ENCODE measurements at places on chromosomes 12 and 14.
A peak's percentile ranks its signal among the peaks of the same experiment; 100 is the strongest.

- no peak for DNase-seq
Observed at GRCh38 chr14:30620178-30620577, 1.9 kb upstream of the SCFD1 start.

- DNase-seq = no peak
Observed at GRCh38 chr14:101035466-101036225, 132.1 kb upstream of the RTL1 start.

GRCh38 chr14:80390906-80391305 is 179.6 kb upstream of the DIO2 start:
- DNase-seq = no peak

GRCh38 chr14:87888136-87888999 is 104.6 kb downstream of the GALC start:
- DNase-seq = peak; percentile 29

GRCh38 chr14:51834240-51834639 is 26.2 kb upstream of the GNG2 start:
- DNase-seq = no peak

DNA sequence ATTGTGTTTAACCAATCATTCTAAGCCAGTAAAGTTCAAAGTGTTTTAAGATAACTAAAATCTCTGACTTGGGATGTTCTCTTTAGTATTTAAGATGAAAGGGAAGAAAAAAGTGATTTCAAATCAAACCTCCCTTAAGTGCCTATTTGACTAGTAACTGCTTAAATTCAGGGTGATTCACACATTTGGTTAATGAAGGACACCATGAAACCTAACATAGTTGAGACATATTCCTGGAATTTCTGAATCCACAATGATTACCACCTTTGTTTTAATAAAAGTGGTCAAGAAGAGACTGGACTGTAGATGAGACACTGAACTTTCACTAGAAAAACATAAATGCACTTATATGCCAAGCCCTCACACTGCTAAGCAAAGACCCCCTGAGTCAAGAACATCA is 138.7 kb downstream of the MED13L start:
- DNase-seq = no peak

GRCh38 chr12:88419794-88420193 is 160.5 kb downstream of the KITLG start:
- DNase-seq = no peak

DNA sequence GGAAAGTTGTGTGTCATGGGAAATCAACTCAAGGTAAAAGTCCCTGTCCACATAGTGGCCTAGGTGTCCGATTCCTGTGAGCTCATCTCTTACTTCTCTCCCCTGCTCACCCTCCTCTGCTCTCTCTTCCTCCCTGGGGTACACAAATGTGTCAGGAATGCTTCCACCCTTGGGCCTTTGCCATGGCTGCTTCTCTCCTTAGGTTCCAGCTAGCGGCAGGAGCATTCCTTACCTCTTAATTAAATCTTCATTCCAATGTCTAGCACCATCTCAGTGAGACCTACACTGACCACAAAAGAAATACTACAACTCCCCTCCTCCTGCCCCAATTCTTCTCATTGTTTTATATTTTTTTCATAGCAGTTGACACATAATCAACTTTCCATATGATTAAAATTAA is 298.6 kb downstream of the PDZRN4 start:
- DNase-seq = no peak

GRCh38 chr12:30840715-30841114 is 85.8 kb upstream of the TSPAN11 start:
- DNase-seq = no peak

- DNase-seq = no peak
Observed at GRCh38 chr12:78204926-78205325, 374.2 kb downstream of the NAV3 start.

DNA sequence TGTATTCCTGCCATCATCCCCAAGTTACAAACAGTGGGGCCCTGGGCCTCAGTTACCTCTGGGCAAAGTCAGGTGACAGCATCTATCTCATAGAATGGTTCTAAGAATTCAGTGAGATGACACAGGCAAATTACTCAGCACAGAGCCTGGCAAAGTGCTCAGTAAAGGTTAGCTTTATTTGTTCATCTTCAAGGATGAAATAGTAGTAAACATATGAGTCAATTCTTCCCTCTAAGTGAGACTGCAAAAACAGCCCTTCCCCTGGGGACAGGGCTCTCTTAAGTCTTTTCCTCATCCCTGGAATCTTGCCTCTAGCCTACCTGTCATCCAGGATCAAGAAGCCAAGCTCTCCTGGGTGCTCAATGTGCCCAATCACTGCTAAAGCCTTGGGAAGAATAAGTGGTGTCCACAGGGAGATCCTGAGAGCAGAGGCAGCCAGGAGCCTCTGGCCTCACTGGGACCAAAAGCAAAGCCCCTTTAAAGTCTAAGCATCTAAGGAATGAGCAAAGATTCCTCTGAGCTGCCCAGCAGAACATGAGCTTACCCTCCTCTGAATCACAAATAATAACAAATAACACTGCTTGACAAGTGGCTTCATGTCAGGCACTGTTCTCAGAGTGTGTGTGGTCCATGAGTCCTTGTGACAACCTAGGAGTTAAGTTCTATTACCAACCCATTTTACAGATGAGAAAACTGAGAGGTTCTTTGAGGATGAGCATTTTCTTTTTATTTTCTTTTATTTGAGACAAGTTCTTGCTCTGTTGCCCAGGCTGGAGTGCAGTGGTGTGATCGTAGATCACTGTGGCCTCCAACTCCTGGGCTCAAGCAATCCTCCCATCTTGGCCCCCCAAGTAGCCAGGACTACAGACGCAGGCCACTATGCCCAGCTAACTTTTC is 12.1 kb downstream of the NUAK1 start:
- DNase-seq = no peak

DNA sequence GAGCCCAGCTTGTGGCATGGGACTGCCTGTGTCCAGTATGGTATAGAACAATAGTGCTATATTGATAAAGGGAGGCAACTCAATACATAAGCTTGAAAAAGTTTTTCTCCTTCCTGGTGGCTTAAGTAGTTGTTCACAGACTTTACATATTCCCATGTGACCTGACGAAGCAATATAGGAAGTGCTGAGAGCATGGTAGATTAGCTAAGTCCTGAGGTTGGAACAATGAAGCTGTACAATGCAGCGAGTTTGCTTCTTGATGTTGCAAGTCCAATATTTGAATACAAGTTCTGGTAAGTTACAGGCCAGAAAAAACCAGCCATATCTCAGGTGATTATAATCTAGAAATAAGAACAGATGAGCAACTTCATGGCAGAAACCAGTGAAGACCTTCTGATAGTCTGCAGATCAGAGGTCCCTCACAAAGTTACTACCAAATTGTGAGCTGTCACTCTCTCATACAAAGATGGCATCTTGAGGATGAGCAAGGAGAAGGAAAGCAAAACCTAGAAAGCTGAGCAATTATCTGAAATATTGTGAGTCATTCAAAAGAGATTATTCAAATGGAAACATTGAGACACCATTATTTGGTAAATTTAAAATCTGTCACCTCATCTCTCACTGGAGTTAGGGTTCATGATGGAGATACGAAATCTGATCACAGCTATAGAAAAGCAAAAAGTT is 72.9 kb upstream of the BTG1 start:
- no peak for DNase-seq

DNA sequence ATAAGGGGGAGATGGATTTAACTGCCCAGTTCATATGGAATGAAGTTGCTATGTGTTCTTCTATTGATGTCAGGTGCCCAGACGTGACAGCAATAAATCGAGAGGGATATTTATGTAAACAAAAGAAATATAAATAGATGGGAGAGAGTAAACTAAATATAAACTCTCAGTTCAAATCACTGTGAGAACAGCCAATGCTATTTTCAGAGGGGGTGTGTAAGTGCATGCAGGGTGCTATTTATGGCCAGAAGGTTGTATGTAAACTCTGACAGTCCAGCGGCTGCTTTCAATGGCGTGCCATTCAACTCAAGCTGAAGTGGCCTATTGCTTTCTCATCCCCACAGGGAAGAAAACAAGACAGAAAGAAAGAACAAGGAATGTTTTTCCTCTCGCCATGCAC is 127.2 kb downstream of the KCNA5 start:
- no peak for DNase-seq

DNA sequence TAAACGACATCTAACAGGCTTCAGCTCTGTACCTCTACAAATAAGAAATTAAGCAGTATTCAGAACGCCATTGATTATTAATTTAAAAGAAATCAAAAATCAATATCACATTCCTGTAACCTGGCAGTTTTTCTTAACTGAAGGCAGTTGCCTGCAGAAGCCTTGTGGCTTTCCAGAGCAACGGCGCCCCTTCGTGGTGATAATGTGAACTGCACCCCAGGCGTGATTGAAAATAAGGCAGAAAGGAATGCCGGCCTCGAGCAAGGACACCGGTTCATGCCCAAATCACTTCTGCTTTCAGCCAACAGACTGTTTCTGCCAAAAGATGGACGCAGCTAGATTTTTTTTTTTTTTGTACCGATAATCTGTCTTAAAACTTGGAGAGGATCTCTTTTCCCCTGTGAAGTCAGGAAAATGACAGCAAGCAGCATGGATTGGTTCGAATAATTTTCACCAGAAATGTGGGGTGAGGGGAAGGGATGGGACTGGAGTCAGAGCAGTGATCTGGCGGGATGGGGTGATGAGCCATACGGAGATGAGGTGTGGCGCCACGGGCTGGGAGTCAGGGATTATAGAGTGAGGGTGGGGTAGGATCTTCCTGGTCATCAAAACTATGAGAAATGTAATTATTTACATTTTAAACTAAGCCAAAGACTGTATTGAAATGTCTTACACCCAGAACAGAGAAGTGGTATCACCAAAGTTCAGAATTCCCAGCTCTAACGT is 473.0 kb downstream of the DPF3 start:
- DNase-seq = peak; percentile 80

GRCh38 chr12:57817261-57817989 is 1.1 kb downstream of the AVIL start:
- no peak for DNase-seq

- DNase-seq = no peak
Observed at GRCh38 chr14:65817011-65817410, 404.5 kb downstream of the FUT8 start.

GRCh38 chr14:100568998-100569733 is 18.1 kb downstream of the BEGAIN start:
- no peak for DNase-seq

DNA sequence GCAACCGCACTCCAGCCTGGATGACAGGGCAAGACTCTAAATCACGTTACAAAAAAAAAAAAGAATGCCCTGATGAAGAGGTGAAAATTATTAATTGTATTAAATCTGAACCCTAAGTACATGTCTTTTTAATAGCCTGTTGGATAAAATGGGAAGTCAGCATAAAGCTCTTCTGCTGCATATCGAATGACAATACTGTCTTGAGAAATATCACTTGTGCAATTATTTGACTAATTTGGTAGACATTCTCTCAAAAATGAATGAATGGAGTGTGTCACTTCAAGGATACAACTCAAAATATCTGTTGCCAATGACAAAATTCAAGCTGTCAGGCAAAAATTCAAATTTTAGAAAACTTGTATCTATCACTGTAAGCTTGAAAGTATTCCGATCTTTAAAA is 38.9 kb downstream of the DNAI7 start:
- no peak for DNase-seq

- DNase-seq = no peak
Observed at GRCh38 chr12:113891167-113891692, 74.9 kb downstream of the RBM19 start.

- DNase-seq = no peak
Observed at GRCh38 chr12:30974746-30975500, 48.4 kb downstream of the TSPAN11 start.

DNA sequence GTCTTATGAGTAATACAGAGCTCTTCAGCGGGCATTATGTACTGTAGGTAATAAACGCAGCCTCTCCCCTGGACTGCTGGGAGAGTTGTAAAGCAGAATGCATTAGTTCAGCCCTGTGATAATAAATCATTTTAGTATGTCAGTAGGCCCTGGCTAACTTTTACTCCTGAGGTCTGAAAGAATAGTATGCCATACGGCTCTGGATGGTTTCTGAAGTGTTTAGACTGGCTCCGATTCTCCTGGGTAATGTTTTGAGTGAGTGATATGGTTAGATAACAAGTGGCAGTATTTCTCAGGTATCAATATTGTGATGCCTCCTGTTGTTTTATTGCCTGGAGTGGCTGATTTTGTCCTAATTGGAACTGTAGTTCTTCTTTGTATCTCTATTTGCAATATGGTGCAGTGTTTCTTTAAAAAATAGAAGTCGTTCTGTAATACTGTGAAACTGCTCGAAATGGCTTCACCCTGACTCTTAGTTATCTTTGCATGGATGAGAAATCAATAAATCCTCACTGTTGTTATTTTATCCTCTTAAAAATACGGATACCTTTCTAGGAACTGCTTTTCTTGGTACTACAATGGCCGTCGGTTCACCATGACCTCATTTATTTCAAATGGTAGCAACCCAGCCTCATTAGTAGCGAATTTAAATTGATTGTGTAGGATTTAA is 100.2 kb downstream of the PDZRN4 start:
- no peak for DNase-seq

GRCh38 chr12:62813031-62813829 is 121.7 kb downstream of the PPM1H start:
- DNase-seq = peak; percentile 41

DNA sequence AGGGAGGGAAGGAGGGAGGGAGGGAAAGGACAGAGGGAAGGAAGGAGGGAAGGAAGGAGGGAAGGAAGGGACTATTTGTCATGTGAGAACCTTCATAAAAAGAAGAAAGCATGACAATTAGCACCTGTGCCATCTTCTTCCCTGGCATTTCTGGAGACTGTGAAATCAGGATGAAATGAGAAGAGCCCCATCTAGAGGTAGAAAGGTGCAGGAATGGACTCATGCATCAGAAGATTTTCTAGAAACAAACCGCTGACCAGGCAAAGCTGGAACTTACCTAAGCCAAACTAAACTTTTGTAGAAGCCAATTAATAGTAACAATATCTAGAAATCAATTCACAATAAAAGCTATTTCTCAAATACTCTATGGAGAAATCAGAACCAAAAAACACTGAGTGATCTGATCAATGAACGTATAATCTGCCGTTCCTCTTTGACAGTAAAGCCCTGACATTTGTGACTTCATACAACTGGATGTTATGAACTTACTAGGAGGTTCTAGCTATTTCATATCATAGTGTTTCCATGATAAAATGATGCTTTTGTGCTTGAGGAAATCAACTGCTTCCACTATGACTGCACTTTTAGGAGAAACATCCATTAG is 24.4 kb upstream of the CRACR2A start:
- DNase-seq = peak; percentile 40

GRCh38 chr14:25017562-25017961 is 32.4 kb downstream of the STXBP6 start:
- no peak for DNase-seq

GRCh38 chr12:99138393-99138792 is 493.3 kb downstream of the APAF1 start:
- DNase-seq = no peak

DNA sequence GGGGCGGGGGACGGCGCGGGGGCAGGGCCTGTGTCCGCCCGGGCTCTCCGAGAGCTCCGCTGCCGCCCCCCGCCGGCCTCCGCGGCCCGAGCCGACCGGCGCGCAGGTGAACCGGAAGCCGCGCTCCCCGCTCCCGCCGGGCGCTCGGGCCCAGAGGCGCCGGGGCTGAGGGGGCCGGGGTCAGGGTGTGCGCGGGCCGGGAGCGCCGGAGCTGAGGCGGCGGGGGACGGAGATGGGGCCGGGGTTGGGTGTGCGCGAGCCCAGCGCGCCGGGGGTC is 431 bp downstream of the HIP1R start:
- no peak for DNase-seq

Measured in colonic mucosa (tissue), 4 donors.